ENCODE measurements at places on chromosomes 5 and 9.

- DNase-seq, result no peak
Observed at GRCh38 chr5:56426693-56427092, 193.6 kb upstream of the ANKRD55 start.

- no peak for DNase-seq
Observed at GRCh38 chr5:124932791-124933600, 186.6 kb upstream of the ZNF608 start.

DNA sequence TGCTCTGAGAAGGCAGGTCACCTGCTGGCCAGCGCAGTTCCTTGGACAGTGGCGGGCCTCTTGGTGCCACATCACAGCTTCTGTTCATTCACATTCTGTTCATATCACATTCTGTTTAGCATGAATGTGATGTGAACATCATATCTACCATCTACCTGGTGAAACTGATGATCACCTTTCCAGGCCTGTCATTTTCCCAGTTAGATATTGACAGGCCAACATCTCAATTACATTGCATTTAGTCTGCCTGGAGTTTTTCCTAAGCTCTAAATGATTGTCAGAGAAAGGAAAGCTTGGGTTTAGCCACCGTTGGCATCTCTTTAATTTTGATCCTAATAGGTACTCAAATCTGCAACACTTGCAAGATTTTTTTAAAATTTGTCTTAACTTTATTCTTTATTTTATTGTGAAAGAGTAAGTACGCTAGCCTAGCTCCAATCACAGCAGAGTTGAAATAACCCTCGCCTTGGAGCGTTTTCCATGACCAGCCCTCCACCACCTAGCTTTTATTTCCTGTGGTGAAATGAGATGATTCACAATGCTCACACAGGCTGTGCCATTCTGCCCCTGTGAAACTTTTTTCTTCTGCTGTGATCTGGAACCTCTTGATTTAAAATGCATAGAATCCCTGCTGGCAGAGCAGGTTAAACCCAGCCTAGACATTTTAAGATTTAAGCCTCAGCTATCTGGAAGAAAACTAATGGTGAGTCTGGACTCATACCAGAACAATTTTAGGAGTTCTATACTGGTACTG lies 225.0 kb downstream of the ESM1 start:
- no peak for DNase-seq

- no peak for DNase-seq
Observed at GRCh38 chr5:154860765-154861164, 2.3 kb downstream of the CNOT8 start.

GRCh38 chr5:6454628-6455053 lies 6.0 kb downstream of the UBE2QL1 start:
- DNase-seq, result no peak

GRCh38 chr5:35850967-35851680 lies 5.6 kb upstream of the IL7R start:
- no peak for DNase-seq

DNA sequence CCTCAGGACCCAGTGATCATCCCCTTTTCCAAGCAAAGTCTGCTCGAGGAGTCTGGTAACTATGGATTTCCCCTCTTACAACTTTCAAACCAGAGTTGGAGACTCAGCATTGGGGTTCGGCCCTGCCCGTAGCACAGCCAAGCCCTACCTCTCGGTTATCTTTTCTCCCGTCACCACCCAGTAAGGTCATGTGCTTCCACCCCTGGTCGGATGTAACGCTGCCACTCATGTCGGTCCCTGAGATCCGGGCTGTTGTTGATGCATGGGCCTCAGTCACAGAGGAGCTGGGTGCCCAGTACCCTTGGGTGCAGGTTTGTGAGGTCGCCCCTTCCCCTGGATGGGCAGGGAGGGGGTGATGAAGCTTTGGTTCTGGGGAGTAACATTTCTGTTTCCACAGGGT lies 1.2 kb downstream of the GALT start:
- DNase-seq, result no peak

DNA sequence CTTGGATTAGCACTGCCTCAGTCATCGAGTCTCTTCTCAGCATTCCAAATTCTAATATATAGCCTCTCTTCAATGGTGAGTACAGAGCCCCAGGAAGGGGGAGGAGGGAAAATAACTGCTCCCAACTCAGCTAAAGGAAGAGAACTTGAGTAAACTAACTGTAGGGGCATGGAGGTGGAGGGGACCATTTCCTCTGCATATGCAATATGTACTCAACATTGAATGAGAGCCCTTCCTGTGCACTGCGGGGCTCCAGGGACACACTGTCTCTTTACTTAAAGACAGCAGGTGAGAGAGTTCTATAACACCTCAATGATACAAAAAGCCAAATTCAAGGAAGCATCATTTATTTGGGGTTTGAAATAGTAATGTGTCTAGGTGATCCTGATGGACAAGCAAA lies 75.1 kb downstream of the GNAQ start:
- no peak for DNase-seq

DNA sequence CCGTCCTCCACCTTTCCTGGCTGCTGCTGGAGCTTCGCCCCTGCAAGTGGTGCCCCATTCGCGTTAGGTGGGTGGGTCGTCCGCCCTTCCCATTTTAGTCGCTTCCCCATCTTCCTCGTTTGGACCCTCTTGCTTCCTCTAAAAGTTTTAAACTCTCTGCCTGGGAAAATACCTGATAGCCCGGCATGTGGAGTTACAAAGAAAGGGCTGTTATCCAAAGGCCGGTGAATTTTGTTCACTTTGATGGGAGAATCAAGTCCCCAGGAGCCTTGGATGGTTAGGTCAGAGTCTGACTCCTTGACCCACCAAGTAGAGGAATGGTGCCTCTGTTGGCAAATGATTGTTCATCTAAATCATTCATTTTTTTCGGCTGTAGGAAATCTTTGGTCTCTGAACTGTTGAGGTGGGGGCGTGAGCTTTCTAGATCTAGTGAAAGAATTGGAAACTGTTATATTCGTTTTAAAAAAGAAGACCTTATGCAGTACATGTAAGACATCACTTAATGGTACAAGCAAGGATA lies 29.5 kb upstream of the APC start:
- no peak for DNase-seq

GRCh38 chr9:110252509-110253139 lies 3.7 kb downstream of the TXN start:
- DNase-seq, result no peak

DNA sequence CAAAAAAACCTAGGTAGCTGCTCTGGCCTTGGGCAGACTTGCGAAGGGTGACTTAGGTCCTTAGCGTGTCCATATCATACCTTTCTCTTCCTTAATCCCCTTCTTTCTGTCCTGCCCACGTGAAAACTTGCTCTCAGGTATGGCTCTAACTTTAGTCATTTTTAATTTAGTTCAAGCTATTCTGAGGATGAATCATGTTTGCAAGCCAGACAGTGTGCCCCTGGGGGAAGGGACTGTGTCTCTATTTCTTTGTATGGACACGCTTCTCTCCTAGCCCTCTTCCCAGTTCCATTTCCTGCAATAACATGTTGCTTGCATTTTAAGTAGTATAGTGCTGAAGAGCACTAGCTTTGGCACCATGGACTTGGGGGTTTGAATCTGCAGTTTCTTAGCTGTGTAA lies 120.6 kb downstream of the PTTG1 start:
- DNase-seq, result no peak

- no peak for DNase-seq
Observed at GRCh38 chr5:15452030-15452429, 48.0 kb upstream of the FBXL7 start.

DNA sequence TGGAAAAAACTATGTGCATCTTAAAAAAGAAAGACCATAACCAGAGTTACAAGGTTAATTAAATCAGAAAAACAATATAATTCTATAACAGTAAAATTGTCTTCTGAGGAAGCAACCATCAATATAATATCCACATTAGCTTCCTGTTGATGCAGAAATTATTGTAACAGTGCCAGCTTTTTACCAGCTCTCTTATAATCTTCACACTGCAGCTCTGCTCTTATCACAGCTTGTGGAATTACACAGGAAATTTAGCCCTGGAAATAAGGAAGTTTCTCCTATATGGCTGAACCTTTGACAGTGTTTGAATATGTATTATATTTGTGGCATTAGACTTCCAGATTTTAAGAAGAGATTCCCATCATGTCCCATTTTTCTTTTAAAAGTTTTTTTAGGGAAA lies 49.1 kb upstream of the TEK start:
- no peak for DNase-seq

- no peak for DNase-seq
Observed at GRCh38 chr9:110191615-110192014, 16.3 kb downstream of the C9orf152 start.

Data from NCI-H2227 treated with DMSO at 0.1 percent for 48 hours (cell line).